ENCODE measurements at places on chromosomes 16 and 17.

DNA sequence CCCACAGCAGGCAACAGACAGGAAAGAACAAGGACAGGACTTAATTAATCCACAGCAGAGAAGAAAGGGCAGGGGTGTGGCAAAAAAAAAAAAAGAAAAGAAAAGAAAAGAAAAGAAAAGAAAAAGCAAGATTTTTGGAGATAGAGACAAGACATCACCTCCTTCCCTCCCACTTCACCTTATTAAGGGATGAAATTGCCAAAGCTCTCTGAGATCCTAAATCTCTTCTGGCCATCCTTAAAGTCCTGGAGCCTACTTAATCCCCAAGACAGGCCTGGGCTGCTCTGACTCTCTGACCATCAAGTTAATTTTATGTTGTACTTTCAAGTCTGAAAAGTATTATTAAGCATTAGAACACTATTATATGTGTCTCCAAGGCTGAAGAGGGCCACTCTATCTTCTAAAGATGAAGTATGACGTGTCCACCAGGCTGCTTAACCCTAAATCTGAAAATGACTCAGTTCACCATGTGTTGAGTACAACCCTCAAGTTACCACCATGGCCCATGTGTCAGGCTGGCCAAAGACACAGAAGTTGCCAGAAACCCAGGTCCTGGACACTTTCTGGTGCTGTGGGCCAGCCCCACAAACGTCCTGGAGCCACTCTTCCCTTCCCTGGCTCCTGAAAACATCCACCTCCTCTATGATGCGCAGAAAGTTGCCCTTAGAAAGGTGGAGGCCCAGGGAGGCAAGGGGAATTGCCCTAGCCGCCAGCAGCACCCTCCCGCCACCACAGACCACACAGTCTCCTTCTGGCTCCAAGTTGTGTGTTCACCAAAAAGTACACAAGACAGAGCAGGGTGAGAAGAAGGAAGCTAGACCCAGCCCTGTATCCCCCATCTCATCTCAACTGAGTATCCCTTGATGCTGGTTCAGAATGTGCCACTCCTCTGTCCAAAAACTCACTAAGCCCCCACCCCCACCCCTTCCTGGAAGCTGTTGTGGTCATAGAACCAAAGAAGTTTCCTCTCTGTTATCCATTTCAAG is 2.7 kb downstream of the SOCS1 start:
- DNase-seq = no peak

DNA sequence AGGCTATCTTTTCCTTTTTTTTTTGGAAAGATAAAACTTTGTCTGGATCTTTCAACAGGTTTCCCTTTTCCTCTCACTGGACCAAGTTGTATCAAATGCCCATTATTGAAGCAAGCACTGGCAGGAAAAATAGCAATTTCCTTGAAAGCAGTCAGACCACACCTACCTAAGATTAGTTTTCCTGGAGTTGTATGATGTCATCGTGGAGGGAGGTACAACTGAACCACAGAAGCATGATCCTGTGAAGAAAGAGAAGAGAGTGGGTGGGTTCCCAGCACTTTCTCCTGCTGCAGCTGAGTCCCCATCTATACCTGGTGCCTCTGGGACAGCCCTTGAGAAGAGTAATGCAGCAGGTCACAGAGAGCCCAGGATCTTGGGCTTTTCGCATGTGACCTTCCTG is 63.6 kb upstream of the ERCC4 start:
- DNase-seq = no peak

DNA sequence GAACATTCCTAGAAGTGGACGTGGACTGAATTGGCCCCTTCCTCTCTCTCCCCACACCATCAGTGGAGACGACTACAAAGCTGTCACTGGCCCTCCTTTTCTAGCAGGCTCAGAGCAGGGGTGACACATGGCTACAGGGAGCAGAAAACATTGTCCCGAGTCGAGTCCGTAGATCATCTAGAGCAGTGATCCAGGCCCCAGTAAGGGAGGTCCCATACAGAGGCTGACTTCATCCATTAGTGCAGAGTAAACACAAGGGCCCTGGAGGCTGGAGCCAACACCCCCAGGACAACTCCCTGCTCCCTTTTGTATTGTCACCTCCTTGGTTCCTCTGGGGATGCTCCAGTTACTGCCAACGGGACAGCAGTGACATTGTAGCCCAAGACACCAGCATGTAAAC is 130.7 kb downstream of the CMIP start:
- DNase-seq = no peak

- DNase-seq = no peak
These were observed 185.3 kb downstream of the AATF start for GRCh38 chr17:37134050-37134449.

GRCh38 chr16:49431591-49432290 is 58.1 kb downstream of the C16orf78 start:
- no peak for DNase-seq

DNA sequence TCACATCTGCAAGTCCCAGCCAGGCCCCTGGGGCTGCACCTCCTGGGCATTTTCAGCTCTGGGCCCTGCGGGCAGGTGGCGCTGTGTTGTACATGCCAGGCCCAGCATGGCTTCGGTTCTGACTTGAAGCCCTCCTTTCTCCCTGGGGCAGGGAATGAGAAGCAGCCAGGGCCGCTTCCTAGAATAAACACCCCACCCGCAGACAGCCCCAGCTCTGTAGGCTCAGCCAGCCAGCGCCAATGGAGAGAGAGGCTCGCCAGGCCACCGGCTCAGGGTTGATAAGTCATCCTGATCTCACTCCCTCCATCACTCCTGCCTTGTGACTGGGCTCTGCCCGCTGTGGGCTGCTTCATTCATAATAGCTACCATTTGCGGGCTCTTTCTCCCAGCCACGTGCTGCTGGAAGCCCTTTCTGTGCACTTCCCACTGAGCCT is 6.0 kb upstream of the GLIS2 start:
- no peak for DNase-seq

- DNase-seq = no peak
These were observed 17.6 kb downstream of the HLF start for GRCh38 chr17:55282379-55282702.

DNA sequence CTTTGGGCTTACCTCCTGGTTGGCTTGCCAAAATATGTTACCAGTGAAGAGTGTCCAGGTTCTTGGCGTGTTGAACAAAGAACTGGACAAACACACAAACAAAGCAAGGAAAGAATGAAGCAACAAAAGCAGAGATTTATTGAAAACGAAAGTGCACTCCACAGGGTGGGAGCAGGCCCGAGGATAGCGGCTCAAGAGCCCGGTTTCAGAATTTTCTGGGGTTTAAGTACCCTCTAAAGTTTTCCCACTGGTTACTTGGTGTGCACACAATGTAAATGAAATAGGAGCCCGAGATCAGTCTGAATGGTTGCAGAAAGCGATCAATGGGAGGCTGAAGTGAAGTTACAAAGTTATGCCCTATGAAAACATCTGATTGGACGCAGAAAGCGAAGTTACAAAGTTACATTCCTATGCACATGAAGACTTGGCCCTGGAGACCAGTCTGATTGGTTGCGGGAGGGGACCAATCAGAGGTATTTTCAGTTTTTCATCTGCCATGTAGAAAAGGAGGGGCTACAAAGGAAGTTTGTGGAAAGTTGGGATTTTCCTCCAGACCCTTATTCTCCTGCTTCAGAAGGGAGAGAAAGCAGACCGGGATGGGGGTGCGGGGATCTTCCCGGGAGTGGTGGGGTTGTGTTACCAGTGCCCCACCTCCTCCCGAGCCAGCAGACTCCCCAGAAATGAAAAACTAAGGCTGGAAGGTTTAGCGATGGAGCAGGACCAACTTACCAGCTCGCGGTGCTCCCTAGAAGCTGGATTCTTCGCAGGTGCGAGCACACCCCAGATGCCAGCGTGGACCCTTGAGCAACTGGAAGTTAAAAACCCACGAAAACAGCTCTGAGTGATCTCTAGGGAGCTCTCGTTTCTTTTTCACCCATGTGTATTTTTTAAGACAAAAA is at the start of gene SLFN12:
Gene SLFN12, minus strand, starts transcription at position 325 of the 899 bp plus-strand sequence. CDS start 9,472 bp downstream, outside the sequence.
- DNase-seq = no peak

DNA sequence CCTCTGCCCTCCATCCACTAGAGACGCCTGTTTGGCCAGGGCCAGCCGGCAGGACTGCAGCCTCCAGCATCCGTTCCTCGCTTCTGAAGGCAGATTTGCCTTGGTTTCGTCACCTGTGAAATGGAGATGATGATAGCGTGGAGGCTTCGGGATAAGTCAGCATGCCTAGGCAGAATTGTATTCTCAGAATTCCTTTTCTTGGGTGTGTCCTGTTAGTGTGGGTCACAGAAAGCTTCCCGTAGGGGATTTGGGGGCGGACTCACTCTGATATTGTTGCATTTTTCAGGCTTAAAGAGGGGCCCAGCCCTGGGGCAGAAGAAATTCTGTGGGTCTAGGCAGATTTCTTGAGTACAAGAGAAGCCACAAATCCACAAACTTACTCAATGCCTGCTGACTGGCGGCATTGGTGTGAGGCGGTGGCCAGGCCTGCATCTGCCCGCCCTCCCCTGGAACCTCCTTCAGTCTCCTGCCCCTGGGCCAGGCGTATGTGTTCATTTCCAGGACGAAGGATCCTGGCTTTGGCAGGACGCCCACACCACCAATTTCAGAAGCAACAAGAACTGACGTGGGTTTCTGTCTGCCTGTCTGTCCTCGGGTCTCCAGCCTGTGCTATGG is 17.6 kb downstream of the CCDC42 start:
- DNase-seq = no peak

GRCh38 chr17:82205720-82206508 is 6.7 kb downstream of the CCDC57 start:
- no peak for DNase-seq

GRCh38 chr17:81483085-81483861 is 29.3 kb downstream of the ACTG1 start:
- no peak for DNase-seq

DNA sequence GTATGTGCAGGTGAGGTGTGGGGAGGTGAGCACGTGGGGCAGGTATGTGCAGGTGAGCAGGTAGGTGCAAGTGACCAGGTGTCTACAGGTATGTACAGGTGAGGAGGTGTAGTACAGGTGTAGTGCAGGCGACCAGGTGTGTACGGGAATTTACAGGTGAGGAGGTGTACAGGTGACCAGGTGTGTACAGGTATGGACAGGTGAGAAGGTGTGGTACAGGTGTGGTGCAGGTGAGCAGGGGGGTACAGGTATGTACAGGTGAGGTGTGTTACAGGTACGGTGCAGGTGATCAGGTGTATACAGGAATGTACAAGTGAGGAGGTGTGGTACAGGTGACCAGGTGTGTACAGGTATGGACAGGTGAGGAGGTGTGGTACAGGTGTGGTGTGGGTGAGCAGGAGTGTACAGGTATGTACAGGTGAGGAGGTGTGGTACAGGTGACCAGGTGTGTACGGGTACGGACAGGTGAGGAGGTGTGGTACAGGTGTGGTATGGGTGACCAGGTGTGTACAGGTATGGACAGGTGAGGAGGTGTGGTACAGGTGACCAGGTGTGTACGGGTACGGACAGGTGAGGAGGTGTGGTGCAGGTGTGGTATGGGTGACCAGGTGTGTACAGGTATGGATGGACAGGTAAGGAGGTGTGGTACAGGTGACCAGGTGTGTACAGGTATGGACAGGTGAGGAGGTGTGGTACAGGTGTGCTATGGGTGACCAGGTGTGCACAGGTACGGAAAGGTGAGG is 12.8 kb upstream of the DBNDD1 start:
- no peak for DNase-seq

DNA sequence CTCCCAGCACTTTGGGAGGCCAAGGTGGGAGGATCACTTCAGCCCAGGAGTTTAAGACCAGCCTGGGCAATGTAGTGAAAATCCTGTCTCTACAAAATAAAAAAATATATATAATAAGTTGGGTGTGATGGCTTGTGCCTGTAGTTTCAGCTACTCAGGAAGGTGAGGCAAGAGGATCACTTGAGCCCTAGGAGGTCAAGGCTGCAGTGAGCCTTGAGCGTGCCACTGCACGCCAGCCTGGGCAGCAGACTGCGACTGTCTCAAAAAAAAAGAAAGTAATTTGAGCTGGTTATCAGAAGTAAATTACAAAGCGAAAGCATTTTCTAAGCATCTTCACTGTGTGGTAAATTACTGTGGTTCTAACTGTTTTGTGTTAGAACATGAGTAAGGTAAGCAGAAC is 66.2 kb downstream of the NQO1 start:
- no peak for DNase-seq

GRCh38 chr16:85716022-85716679 is 27.4 kb upstream of the GINS2 start:
- DNase-seq = no peak

GRCh38 chr16:76676356-76676755 is 399.2 kb downstream of the CNTNAP4 start:
- DNase-seq = no peak

GRCh38 chr17:47660064-47660492 is 10.4 kb downstream of the KPNB1 start:
- DNase-seq = no peak

- peak; percentile 34 for DNase-seq
These were observed 145.3 kb downstream of the IRF8 start for GRCh38 chr16:86044241-86044671.

GRCh38 chr17:10149573-10150399 is 48.6 kb downstream of the GAS7 start:
- DNase-seq = no peak

DNA sequence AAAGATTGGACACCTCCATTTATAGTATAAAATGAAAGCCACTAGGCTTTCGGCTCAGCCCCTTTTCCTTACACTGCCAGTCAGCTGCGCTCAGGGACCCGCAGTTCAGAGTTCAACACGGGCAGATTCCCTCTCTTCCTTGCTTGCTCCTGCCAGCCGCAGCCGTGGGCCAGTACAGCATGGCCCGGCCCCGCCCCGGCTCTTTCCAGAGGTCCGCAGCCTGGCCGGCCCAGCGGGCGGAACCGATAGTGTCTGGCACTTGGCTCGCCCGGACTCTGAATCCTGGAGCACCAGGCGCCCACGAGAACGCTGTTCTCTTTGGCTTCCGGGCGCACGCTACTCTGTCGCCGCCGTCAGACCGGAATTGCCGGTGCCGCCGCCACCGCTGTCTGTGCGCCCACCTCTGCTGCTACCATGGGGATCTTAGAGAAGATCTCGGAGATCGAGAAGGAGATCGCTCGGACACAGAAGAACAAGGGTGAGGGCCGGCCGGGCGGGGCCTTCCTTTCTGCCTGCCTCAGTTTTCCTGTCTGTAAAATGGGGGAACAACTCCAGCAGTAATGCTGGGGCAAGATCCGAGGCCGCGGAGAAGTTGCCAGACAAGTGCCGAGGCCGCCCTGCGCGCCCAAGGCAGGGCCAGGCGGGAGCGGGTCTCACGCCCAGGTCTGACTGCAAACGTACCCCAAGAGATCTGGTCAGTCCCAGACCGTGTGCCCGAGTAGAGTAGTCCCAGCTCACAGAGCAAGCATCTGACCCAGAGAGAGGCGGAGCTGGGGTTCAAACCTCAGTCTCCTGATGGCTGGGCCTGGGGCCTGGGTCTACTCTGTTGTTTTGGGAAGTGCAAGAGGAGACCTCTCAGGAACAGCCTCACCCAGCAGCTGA is at the start of gene DRG2:
Gene DRG2, plus strand, starts transcription at position 339 of the 882 bp plus-strand sequence. Its CDS starts 76 bp downstream, at position 415.
- peak; percentile 71 for DNase-seq

Measured in stimulated activated CD4-positive, alpha-beta T cell treated with anti-CD3 and anti-CD28 coated beads, Interleukin-1b, Interleukin-23, amount 100 ng/mL, for 1 hour (primary cell).